M059J (cell line): ENCODE measurements at places on chromosomes 1 and 21.

DNA sequence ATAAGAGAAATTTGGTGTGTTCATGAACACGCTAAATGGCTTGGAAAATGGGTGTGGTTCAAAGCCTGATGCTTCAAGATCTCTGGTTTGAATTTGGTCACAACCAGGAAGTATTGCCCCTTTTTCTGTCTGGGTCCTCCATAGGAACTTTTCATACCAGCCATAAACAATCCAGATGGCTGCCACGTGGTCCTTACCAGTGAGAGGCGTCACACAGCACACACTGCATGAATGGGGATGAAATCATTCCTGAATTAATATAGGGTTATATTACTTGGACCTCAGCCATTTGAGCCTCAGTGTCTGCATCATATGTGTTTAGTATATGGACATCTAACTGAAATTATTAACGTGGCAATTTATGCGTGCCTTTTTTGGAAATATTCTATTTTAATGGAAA lies 64.0 kb downstream of the PRRX1 start:
- no peak for DNase-seq

- no peak for DNase-seq
Measured at GRCh38 chr1:24936684-24937083, 6.6 kb upstream of the RUNX3 start.

- no peak for DNase-seq
Measured at GRCh38 chr1:41272601-41273000, 30.5 kb upstream of the SCMH1 start.

GRCh38 chr21:44878053-44878982 lies 4.8 kb upstream of the PTTG1IP start:
- DNase-seq, result no peak

- no peak for DNase-seq
Measured at GRCh38 chr21:26445440-26445839, 127.6 kb downstream of the CYYR1 start.

DNA sequence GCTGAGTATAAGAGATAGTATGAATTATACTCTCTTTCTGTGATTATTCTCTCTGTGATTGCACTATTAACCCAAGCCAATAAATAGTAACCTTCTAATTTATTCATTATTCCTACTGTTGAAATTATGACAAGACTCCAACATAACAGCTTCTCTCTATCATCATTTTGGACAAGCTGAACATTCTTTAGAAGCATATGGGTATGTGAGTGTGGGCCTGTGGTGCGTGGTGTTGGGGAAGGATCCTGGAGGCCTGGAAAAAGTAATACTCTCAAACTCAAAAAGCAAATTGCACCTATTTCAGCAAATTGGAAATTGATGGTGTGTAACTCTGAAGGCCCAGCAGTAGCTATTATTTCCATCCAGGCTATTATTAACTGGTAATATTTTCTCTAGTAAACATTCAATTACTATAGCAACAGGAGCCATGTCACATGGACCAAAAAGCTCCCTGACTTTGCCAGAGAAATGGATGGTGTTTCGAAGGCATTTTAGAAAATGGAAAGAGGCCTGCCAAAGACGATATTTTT lies 502.8 kb downstream of the LTN1 start:
- DNase-seq, result no peak

DNA sequence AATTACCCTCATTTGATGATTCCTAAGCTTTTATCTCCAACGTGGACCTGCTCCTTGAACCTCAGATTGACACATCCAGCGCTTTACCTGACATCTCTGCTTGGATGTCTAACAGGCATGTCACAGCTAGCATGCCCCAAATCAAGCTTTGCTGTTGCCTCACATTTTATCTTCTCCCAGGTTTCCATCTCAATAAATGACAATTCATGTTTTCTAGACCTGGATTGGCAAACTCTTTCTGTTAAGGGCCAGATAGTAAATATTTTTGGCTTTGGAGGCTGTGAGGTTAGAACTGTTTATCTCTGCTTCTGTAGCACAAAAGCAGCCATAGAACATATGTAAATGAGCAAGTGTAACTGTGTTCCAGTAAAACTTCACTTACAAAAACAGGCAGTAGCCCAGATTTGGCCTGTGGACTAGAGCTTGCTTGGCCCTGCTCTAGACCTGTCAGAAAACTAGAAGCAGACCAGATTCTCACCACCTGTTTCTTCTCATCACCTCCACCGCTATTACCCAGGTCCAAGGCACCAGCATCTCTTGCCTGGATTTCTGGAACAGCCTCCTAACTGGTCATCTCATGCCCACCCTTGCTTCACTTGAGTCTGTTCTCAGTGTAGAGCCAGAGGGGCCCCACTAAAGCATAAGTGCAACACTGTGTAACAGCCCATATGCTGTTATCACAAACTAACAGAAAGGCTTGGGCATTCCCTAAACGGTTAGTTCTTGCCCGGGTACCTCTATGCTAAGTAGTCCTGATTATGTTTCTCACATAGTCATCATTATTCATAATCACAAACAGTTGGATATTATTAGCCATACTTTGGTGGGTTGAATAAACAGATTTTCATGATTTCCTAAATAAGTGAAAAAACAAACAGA lies 42.3 kb downstream of the UBE4B start:
- DNase-seq, result no peak

DNA sequence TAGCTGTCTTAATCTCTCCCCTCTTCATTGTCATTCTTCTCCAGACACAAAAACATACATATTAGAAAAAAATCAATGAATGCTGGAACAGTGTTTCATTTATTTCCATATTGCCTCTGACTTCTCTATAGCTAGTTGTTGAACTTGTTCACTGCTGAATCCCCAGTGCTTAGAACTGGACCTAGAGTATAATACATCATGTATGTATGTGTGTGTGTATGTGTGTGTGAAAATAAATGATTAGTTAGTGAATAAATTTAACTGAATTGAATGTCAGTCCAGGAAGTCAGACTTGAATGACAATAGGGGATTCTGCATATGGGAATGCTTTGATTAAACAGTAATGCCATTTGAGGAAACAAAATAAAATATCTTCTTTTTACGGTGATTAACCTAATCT lies 36.4 kb downstream of the FMO3 start:
- DNase-seq, result no peak

GRCh38 chr1:167776151-167776550 lies 54.4 kb downstream of the MPZL1 start:
- peak; percentile 73 for DNase-seq

- no peak for DNase-seq
Measured at GRCh38 chr1:201640624-201641023, 101.7 kb downstream of the NAV1 start.

GRCh38 chr1:26162220-26162709 lies 3.4 kb downstream of the FAM110D start:
- no peak for DNase-seq

- DNase-seq, result no peak
Measured at GRCh38 chr21:45642122-45642813, 1.3 kb upstream of the PCBP3 start.

DNA sequence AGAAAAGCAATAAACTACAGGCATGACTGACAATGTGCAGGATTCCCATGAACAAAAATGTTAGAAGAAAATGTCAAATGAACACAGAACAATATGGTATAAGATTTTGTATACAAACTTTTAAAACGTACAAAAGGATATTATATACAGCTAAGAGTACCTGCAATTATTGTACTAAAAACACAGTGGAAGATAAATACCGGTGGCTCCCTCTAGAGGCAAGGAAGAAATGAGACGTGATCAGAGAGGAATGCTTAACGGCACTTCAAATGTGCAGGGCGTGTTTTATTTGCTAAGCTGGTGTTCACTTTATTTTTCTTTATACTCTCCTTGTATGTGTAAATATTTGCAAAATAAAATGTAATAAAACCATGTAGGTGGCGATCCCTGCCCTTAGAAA lies 191.8 kb upstream of the SAMSN1 start:
- peak; percentile 41 for DNase-seq

- peak; percentile 42 for DNase-seq
Measured at GRCh38 chr1:181936768-181937581, 124.5 kb downstream of the ZNF648 start.

- no peak for DNase-seq
Measured at GRCh38 chr21:24276204-24276603, 1331.1 kb downstream of the MRPL39 start.

GRCh38 chr1:232011961-232012360 lies 385.4 kb downstream of the DISC1 start:
- DNase-seq, result peak; percentile 60

GRCh38 chr21:40768056-40768455 lies 78.9 kb downstream of the DSCAM start:
- no peak for DNase-seq

- DNase-seq, result no peak
Measured at GRCh38 chr1:193036337-193037047, 22.7 kb downstream of the UCHL5 start.

DNA sequence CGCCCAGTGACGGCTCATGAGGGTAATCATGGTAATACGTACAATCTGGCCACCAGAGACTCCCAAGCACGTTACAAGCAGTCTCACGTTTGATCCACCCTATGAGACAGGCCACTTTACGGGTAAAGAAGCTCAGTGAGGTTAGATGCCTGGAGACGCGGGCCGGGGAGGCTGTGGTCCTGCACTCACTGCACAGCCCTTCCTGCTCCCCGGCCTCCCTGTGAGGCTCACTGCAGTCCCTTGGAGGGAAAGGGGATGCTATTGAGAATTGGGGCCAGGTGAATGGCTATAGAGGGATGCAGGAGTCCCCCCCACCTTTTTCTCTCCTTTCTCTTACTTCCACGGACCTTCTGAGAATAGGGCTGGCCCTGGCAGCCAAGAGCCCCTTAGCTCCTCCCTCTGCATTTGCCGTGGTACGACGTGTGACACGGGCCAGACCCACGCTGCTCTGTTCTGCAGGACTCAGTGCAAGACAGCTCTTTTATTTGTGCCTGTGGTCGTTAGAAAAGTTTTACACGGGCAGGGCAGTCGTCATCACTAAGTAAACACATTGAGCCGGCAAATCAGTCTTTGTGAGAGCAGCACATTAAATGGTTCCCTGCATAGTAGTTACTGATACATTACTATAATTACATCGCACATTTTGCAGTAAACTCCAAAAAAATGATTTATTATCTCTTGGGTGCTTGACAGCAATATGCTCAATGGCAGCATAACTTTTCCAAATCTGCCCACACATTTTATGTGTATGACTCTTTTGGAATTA lies 18.8 kb downstream of the KIF26B start:
- DNase-seq, result no peak

GRCh38 chr1:111221633-111222291 lies 5.8 kb upstream of the CHI3L2 start:
- peak; percentile 30 for DNase-seq

- peak; percentile 24 for DNase-seq
Measured at GRCh38 chr1:212366901-212367300, 47.8 kb downstream of the PACC1 start.

GRCh38 chr1:79059341-79059740 lies 52.8 kb upstream of the ADGRL4 start:
- DNase-seq, result no peak

GRCh38 chr1:35319988-35320713 lies 51.6 kb downstream of the ZMYM4 start:
- peak; percentile 59 for DNase-seq
